Vagina (tissue), 2 donors: ENCODE measurements at places on chromosomes 4 and X.

- DNase-seq, result no peak
These were observed 95.8 kb downstream of the DHX15 start for GRCh38 chr4:24488399-24489164.

DNA sequence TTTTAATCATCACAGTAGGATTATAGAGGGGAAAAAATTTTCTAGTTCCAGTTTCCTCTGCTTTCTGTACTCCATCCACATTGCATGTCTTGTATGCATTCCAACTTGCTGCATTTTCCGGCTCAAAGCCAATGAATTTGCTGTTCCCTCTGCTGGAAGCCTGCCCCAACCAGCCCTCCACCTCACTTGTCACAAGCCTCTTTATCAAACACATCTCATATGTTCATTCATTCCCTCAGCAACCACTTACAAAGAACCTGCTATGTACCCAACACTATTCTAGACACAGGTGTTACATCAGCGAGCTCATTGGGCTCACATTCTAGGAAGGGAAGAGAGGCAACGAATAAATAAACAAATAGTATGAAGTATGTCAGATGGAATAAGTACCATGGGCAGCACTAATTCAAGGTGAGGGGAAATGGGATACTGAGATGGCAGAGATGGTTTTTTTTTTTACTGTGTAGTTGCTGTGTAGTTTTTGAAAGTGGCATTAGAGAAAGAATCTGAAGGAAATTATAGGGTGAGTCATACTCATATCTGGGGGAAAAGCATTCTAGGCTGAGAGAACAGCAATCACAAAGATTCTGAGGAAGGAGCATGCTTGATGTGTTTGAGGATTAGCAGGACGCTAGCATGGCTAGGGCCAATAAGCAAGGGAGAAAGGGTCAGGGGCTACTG, 332.5 kb downstream of the PDGFC start:
- DNase-seq, result no peak

DNA sequence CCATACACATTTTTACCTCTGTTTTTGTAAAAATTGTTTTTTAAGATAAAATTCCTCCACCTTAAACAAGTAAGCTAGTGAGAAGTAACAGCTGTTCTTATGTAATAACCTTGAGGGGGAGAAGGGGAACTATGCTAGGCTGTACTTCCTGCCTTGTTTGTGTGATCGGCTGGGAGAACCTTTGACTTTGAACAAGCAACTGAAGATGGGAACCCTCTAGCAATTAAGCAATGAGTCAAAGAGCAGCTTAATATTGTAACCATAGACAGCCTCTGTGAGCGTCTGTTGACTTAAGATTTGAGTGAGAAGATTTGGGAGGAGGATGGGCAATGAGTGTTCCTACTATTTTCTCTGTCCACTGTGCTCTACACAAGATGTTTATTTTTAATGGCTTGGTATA, 135.1 kb downstream of the SCLT1 start:
- no peak for DNase-seq

DNA sequence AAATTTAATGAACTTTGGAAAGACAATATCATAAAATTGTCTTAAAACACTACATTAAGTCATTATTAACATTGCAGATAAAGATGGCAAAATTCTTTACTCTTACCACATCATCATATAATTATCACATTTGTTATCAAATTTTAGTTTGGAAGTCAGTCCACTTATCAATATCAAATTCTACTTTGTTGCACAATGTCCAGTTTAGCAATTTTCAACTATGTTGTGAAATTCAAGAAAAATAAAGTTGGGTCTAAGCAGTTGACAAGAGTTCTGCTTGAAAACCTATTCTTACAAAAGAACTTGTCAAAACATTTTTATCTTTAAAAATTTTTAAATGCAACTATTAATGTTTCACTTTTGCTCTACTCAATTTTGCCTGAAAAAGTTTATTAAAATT, 44.7 kb upstream of the TET2 start:
- DNase-seq, result no peak

GRCh38 chrX:30593440-30594200, 16.1 kb upstream of the TASL start:
- DNase-seq, result no peak

- DNase-seq, result no peak
These were observed 134.0 kb upstream of the PJA1 start for GRCh38 chrX:69299285-69299684.
